ENCODE measurements at places on chromosomes 1 and 21.

DNA sequence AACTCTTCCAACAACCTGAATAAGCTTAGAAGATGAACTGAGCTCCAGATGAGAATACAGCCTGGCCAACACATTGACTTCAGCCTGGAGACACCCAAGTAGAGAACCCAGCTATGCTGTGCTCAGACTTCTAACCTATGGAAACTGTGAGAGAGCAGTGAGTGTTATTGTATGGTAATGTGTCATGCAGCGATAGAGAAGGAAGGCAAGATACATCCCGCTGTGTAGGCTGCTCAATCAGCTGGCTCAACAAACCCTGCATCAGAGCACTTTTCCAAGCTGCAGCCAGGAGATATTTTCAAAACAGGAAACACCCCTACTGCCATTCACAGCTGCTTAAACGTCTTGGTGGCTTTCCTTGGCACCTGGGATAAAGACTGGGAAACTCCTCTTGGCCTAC is 321.3 kb downstream of the SIPA1L2 start:
- DNase-seq = no peak

- DNase-seq = peak; percentile 42
Observed at GRCh38 chr1:213273546-213273945, 222.5 kb downstream of the RPS6KC1 start.

DNA sequence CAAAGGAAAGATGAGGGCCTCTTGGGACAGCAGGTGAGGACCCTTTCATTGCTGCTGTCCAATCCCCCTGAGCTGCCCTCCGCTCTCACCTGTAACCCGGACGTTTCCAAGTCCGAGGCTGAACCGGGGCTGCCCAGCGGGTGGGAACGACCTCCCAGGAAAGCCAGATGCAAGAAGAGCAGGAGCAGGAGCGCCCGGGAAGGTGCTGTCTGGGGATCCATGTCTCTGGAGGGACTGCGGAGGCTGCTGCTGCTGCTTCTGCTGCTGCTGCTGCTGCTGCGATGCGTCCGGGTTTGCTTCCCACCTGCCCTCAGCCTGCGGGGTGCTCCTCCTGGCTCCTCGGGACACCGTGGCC is at the start of gene NPPB:
TSS of gene NPPB (minus strand) at position 333 of the 355 bp plus-strand sequence. CDS start at position 221, 112 bp downstream.
- no peak for DNase-seq

DNA sequence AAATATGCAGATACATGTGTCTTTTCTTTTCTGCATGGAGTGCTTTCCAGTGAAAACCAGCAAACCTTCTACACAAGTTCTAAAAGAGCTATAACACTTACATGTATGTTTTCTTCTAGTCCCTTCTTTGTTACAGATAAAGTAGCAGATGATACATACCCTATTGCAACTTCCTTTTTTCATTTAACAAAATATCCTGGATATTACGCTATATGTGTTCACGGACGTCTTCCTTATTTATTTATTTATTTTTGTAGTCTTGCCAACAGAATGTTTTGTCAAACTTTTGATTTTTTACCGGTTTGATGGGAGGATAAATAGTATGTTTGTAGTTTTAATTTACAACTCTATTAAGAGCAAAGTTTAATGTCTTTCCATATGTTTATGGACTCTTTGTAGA is 5.2 kb upstream of the GALNT2 start:
- no peak for DNase-seq

GRCh38 chr1:156480411-156481192 is 20.0 kb downstream of the MEF2D start:
- no peak for DNase-seq

GRCh38 chr1:94490556-94490955 is 51.0 kb downstream of the F3 start:
- no peak for DNase-seq

DNA sequence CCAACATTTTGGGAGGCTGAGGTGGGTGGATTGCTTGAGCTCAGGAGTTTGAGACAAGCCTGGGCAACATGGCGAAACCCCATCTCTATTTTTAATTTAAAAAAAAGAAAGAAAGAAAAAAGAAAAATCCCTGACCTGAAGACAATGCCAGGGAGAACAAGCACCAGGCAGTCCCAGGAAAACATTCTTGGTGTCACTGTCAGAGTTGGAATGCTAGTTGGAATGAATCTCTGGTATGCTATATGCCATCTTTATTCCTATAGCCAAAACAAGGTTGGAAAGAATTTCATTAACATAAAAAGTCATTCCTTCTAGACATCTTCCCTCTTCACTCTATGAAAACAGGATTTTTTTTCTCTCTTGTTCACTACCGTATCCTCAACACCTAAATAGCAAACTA is 2.8 kb downstream of the DNAJC8 start:
- DNase-seq = no peak

DNA sequence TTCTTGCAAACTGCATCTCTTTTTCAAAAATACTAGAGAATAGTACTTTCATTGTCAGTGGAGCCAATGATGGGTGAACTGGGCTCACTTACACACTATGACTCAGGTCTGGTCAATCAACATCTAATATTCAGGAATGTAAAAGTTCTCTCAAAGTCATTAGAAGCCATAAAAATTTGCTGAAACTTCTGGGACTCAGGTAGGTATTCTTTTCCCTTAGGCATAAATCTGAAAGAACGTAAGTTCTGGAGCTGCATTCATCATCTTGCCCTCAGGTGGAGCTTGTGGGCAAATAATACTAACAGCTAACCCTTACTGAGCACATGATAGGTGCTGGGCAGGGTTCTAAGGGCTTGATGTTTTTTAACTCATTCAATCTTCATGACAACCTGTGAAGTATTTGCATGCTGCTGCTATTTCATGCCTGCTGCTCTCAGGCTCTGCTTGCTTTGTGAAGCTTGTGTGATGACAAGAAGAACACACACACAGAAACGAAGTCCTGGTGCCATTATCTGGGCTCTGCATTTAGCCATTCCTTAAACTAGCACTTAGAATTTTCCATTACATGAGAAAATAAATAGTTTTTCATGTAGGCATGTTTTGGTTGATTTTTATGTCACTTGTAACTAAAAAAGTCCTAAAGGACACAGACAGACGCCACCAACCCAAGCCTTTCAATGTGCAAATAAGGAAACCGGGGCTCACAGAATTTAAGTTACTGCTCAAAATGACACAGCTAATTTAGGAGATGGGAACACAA is 394.2 kb upstream of the LYPLAL1 start:
- DNase-seq = no peak

GRCh38 chr1:147890177-147890790 is 12.3 kb upstream of the GJA8 start:
- DNase-seq = no peak

- no peak for DNase-seq
Observed at GRCh38 chr1:186183970-186184628, 191.0 kb downstream of the TPR start.

DNA sequence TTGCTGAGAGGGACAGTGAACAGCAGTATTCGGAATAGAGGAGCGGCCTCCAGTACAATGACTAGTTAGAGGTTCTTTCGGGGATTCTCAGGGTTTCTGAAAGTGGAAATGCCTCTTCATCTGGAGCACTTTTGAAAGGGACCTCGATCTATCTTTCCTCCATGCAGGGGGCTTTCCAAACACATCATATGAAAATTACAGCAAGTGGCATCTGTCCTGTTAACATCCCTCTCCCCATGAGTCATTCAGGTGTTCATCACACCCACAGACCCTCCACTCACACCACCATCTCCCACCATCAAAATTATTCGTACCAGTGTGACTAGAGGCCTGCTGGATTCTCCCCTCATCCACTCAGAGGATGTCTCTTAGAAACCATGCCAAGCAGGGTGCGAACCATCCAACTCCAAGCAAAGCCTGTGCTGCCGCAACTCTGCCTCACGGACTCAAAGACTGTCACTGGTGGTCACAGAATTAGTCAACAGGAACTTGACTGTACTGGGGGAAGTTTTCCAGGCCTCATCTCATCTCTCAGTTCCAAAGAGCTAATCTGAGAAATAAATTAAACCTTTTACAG is 211.1 kb downstream of the MRPL39 start:
- no peak for DNase-seq

Data from GM04504 (cell line).